ENCODE measurements at places on chromosomes 1 and 21. TPM values are rescaled to one million over a fixed set of nuclear protein-coding genes. Genes with fewer than 3 reads are reported as not detected.

DNA sequence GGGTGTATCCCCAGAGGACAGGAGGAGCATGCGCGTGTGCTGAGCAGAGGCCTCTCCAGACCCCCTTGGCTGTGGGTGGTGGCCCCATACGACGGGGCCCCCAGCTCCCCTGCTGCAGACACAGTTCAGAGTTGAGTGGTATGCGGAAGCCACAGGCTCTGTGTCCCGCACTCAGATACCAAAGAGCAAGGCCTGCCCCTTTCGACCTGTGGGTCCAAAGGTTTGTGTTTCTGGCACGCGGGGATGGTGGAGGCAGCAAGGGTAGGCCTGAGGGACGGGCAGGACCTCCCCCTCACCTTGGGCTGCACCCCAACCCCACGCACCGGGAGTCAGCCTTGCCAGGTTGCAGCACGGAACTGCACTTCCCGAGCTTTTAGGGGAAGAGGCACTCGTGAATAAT is at the start of gene KCNAB2:
TSS of gene KCNAB2 (plus strand) at position 328 of the 400 bp plus-strand sequence. CDS start 5,649 bp downstream, outside the sequence.
- no peak within 1 kb of the TSS for H3K4me3 ChIP-seq
- H3K27ac ChIP-seq, result no peak within 1 kb of the TSS
- H3K36me3 ChIP-seq, result peaks cover 81% of the 10 kb centered on the region
- H3K4me1 ChIP-seq, result peaks cover 3% of the 10 kb centered on the region
- no peak for DNase-seq

DNA sequence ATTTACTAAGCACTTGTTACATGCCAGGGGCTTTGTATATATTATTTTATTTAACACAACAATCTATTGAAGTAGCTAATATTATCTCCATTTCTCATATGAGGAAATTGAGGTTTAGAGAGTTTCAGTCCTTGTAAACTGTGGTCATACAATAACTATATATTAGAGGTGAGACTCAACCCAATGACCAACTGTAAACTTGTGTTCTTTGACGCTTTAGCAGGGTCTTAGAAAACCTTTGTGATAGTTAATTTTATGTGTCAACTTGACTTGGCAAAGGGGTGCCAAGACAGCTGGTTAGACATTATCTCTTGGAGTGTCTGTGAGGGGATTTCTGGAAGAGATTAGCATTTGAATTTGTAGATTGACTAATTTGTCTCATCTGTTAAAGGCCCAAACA is 252.4 kb upstream of the B3GALT2 start:
- no peak overlapping the region for H3K4me3 ChIP-seq
- H3K36me3 ChIP-seq, result no peaks in the 10 kb centered on the region
- H3K4me1 ChIP-seq, result peaks cover 4% of the 10 kb centered on the region
- no peak for DNase-seq
- H3K27ac ChIP-seq, result no peak overlapping the region
- no peaks in the 10 kb centered on the region for H3K27me3 ChIP-seq

ALPL gene
- total RNA-seq, result not detected

GPR25 gene
- total RNA-seq, result 1.2 TPM

GRCh38 chr1:7101187-7101586 is 315.9 kb downstream of the CAMTA1 start:
- no peak overlapping the region for H3K27ac ChIP-seq
- no peak overlapping the region for H3K4me3 ChIP-seq
- H3K36me3 ChIP-seq, result no peaks in the 10 kb centered on the region
- no peak for DNase-seq

DNA sequence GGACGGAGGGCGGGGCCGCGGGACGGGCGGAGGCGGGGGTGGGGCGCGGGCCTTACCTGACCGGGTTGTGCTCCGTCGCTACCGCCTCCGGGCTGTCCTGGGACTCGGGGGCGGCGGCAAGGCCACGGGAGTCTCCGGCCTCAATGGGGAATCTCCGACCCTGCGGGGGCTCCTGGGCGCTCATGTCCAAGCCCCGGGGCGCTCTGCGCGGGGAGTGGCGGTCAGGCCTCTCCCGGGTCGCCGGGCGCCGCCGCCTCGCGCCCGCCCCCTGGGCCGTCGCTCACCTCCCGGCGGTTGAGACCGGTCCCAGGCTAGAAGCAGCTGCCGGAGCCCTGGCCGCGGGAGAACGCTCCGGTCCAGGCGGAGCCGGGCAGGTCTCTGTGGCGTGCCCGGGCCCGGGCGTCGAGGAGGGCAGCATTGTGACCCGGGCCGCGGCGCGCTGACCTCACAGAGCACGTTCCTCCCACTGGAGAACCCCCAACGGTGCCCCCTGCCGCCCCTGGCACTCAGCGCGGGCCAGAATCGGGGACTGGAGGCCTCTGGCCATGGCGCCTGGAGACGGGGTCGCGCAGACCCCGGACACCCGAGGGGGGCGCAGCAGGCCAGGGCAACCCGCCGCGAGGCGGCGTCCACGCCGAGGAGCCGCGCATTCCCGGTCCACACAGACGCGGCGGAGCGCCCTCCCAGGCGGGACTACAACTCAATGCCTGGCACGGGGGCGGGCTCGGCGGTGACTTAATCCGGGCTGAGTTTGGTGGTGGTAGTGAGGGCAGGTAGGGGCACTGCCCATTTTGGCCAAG is 411 bp downstream of the FAM229A start:
- peak; percentile 20 for DNase-seq
- peaks cover 21% of the 10 kb centered on the region for H3K4me1 ChIP-seq
- no peak overlapping the region for H3K27ac ChIP-seq
- H3K36me3 ChIP-seq, result peaks cover 27% of the 10 kb centered on the region
- H3K27me3 ChIP-seq, result no peaks in the 10 kb centered on the region

SYT11 gene
- total RNA-seq, result 29.7 TPM

DNA sequence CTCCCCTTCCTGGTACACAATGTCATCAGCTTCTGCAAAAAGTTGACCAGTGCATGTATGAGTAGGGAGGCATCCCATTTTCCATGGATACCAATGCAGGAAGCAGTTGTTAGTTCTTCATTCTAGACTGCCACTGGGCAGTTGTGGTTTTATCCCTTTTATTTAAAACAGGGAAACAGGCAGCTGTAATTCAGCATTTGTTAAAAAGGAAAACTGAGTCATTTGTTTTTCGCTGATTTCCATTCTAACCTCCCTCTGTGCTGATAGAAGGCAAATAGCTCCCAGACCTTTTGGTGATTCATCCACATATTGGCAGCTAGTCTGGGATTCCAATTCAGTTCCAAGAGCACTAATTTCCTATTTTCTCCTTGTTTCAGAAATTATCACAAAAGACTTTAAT is 21.1 kb upstream of the ABCA4 start:
- no peaks in the 10 kb centered on the region for H3K4me1 ChIP-seq
- no peak for DNase-seq
- no peaks in the 10 kb centered on the region for H3K36me3 ChIP-seq

GRCh38 chr1:232182236-232182635 is 447.7 kb downstream of the SIPA1L2 start:
- H3K27me3 ChIP-seq, result peaks cover 9% of the 10 kb centered on the region
- no peak for DNase-seq
- H3K4me3 ChIP-seq, result no peak overlapping the region
- no peaks in the 10 kb centered on the region for H3K4me1 ChIP-seq
- H3K36me3 ChIP-seq, result no peaks in the 10 kb centered on the region

HIVEP3 gene
- total RNA-seq, result 17.2 TPM

DNA sequence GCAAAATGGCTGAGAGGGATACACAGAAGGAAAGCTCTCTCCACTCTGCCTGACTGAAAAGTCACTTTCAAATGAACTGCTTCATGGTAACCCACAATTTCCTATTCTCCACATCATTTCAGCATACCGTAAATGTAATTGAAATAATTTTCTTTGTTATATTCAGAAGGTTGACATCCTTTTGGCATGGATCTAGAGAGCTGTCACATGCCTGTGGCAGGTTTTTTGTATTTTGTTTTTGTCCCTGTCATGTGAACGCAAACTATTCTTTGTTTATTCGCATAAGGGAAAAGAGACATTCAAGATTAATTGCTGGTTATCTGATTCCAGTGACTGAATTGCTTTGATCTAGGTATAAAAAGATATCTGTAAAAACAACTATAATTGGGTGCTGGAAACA is 1808.1 kb downstream of the NCAM2 start:
- no peaks in the 10 kb centered on the region for H3K27me3 ChIP-seq
- H3K27ac ChIP-seq, result no peak overlapping the region
- DNase-seq, result no peak
- no peak overlapping the region for H3K4me3 ChIP-seq
- no peaks in the 10 kb centered on the region for H3K36me3 ChIP-seq

DNA sequence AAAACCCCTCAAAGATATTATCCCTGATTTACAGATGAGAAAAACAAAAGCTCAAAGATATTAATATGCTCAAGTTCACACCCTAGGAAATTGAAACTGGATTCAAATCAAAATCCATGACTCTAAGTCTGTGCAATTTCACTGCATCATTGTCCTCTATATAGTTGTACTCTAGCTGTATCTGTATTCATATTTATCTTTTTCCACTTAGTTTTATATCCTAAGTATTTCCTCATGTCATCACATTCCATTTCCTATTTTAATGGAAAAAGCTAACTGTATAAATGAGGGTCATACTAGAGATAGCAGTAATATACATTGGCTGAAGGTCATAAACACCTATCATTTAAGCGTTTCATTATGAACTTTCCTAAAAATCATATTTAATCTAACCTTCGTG is 42.2 kb upstream of the RALGPS2 start:
- no peaks in the 10 kb centered on the region for H3K36me3 ChIP-seq
- H3K4me3 ChIP-seq, result no peak overlapping the region
- H3K4me1 ChIP-seq, result no peaks in the 10 kb centered on the region
- no peak overlapping the region for H3K27ac ChIP-seq
- no peaks in the 10 kb centered on the region for H3K27me3 ChIP-seq

INPP5B gene
- total RNA-seq, result 23.8 TPM

- H3K27ac ChIP-seq, result no peak overlapping the region
- DNase-seq, result peak; percentile 33
- H3K4me1 ChIP-seq, result no peaks in the 10 kb centered on the region
- peaks cover 12% of the 10 kb centered on the region for H3K27me3 ChIP-seq
- H3K4me3 ChIP-seq, result no peak overlapping the region
- H3K36me3 ChIP-seq, result no peaks in the 10 kb centered on the region
These were observed 422.8 kb downstream of the CAMTA1 start for GRCh38 chr1:7207875-7208646.

MRPL39 gene
- 13.2 TPM for total RNA-seq

DNA sequence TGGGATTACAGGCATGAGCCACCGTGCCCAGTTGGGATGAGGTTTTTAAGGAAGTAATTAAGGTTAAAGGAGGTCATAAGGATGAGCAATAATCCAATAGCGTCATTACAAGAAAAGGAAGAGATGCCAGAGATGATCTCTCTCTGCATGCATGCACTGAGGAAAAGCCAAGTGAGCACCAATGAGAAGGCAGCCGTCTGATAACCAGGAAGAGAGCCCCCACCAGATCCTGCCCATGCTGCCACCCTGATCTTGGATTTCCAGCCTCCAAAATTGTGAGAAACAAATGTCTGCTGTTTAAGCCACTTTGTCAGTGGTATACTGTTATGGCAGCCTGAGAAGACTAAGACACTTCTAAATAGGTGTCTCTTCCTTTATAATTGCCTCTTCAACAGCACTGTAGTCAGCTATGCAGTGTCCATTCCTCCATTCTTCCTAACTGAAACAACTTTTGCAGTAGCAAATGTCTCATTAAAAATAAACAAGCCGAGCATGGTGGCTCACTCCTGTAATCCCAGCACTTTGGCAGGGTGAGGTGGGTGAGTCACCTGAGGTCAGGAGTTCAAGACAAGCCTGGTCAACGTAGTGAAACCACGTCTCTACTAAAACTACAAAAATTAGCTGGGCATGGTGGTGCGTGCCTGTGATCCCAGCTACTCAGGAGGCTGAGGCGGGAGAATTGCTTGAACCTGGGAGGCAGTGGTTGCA is 216.2 kb upstream of the RUNX1 start:
- no peak overlapping the region for H3K27ac ChIP-seq
- H3K4me1 ChIP-seq, result no peaks in the 10 kb centered on the region
- no peak for DNase-seq
- peaks cover 2% of the 10 kb centered on the region for H3K27me3 ChIP-seq
- H3K36me3 ChIP-seq, result no peaks in the 10 kb centered on the region

NID1 gene
- 0.10 TPM for total RNA-seq

TMEM240 gene
- not detected for total RNA-seq

ZNF593OS gene
- total RNA-seq, result not detected

DNA sequence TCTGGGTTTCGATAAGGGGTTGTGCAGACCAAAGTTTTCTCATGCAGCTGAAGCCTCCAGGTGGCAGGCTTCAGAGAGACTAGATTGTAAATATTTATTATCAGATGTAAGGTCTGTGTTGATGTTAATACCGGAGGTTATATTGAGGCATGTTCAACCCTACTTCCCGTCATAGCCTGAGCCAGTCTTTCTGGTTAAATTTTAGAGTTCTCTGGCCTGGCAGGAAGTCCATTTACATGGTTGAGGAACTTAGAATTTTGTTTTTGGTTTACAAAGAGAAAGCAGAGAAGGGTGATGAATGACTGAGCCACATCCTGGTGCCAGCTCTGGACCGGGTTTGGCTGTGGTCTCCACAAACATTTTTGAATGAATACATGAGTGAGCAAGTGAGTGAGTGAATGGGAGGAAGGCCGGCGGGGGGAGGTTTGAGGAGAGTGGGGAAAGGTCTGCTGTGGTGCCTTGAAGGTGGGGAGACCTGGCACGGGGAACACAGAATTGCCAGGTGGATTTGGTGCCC is 218.5 kb downstream of the DISC1 start:
- H3K27ac ChIP-seq, result no peak overlapping the region
- H3K4me3 ChIP-seq, result no peak overlapping the region
- H3K27me3 ChIP-seq, result no peaks in the 10 kb centered on the region
- peaks cover 5% of the 10 kb centered on the region for H3K4me1 ChIP-seq

- no peaks in the 10 kb centered on the region for H3K27me3 ChIP-seq
- H3K4me1 ChIP-seq, result peaks cover 3% of the 10 kb centered on the region
- H3K36me3 ChIP-seq, result peaks cover 9% of the 10 kb centered on the region
- no peak overlapping the region for H3K27ac ChIP-seq
These were observed 46.9 kb downstream of the PKN2 start for GRCh38 chr1:88730995-88731394.

AP4B1 gene
- total RNA-seq, result 53.6 TPM

- H3K27me3 ChIP-seq, result no peaks in the 10 kb centered on the region
- H3K4me3 ChIP-seq, result no peak overlapping the region
- H3K27ac ChIP-seq, result no peak overlapping the region
- DNase-seq, result no peak
These were observed 57.8 kb upstream of the HSD17B7 start for GRCh38 chr1:162732566-162733335.

GRCh38 chr1:169568497-169568896 is 17.8 kb downstream of the F5 start:
- H3K27ac ChIP-seq, result no peak overlapping the region
- H3K4me1 ChIP-seq, result peaks cover 30% of the 10 kb centered on the region
- peaks cover 11% of the 10 kb centered on the region for H3K36me3 ChIP-seq
- H3K4me3 ChIP-seq, result no peak overlapping the region

- H3K27me3 ChIP-seq, result no peaks in the 10 kb centered on the region
- H3K36me3 ChIP-seq, result peaks cover 11% of the 10 kb centered on the region
- DNase-seq, result no peak
- no peaks in the 10 kb centered on the region for H3K4me1 ChIP-seq
These were observed 16.0 kb downstream of the MIIP start for GRCh38 chr1:12035312-12035711.
